Sciatic nerve (tissue), 2 donors: ENCODE measurements at places on chromosomes 5 and 9.

DNA sequence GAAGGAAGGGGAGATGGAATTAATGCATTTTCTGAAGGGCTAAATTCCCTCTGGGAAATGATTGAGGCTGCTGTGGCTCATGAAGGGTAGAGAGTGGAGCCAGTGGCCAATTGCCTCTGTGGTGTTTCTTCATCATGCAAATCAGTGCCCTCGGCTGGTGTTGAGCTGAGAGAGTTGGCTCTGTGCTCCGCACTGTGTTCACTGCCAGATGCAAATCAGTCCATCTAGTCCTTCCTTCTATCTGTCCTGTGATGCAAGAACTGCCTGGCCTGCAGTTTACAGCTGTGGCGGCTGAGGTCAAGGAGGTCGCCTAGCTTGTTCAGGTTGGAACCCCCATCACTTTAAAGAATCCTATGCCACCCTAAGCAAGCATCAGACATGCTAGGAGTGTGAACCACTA, 6.0 kb downstream of the TMEM171 start:
- no peak for DNase-seq

- no peak for DNase-seq
Measured at GRCh38 chr5:8521991-8522390, 653.0 kb downstream of the MTRR start.

DNA sequence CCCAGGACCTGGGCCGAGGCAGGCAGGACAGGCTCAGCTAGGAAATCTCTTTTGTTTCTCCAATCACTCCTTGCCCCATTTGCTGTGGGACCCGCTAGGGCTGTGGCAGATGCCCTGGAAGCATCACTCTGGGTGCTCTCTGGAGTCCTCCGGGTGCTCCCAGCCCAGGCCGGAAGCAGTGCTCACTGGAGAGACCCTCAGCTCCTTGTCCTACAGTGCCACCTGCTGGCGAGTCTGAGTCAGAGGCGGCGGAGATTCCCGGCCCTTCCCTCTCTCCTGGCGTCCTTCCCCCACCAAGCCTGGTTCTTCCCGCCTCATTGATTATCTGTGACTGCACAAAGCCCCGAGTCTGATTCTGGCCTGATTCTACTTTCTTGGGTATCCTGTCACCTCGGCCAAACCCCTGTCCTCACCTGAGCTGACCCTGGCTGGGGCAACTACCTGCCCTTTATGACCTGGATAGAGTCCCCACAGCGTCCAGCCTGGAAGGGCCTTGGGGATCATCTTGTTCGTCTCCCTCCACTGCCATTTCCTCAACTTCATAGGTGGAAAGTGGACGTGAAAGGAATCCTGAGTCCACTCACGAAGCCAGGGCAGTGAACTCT, 7.3 kb upstream of the BARHL1 start:
- peak; percentile 79 for DNase-seq

GRCh38 chr9:27626244-27627187, 53.2 kb upstream of the C9orf72 start:
- no peak for DNase-seq

DNA sequence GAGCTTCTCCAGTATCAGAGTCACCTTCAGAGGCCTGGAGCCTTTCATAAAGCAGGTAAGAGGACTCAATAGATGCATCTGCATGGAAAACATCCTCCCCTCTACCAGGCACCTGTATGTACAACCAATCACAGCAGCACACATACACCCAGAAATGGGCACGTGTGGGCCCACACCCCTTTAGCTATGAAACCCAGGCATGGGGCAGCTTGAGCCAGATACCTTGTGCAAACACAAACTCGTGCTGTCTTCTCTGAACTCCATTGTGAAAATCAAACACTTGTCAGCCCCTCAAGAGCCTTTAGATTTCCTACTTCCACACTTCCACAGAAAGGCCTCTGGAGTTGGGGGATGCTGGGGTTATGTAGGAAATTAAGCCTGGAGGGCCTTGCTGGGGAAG, 1.1 kb upstream of the CSF2 start:
- no peak for DNase-seq

GRCh38 chr5:180591311-180591887, at the start of gene SCGB3A1:
SCGB3A1 (minus strand) TSS chr5:180591499; CDS start chr5:180591462, 37 bp downstream.
- peak; percentile 54 for DNase-seq

DNA sequence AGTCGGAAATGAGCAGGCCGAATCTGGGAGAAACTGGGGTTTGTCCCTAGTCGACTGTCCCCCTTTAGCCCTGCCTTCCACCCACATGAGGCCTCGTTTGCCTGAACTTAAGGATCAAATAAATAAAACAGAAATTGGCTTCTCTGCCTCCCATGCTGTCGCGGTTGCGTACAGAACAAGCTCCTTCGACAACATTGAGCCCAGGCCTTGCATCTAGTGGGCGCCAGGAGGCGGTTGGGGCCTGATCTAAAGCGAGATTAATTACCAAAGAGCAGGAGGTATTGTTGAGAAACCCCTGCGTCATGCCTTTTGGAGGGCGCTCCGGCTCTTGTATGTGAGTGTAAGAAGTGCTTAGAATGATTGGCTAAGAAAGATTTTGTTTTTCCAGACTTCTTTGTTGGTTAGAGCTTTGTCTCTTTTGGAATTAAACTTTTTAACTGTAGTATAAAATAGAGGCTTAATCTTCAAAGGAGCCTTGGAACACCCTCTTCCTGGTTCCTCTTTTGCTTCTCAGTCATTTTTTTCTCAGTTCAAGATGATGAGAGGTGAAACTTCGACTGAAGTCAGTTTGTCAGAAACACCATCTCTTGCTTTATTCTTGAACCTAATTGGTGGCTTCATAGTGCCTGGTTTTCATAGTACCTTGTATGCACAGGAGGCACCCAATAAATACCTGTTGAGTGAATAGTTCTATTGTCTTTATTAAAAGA, 828 bp downstream of the ATP6V0E1 start:
- peak; percentile 79 for DNase-seq

- no peak for DNase-seq
Measured at GRCh38 chr9:131670247-131671132, 69.4 kb downstream of the RAPGEF1 start.

- no peak for DNase-seq
Measured at GRCh38 chr5:84059672-84060071, 325.0 kb downstream of the EDIL3 start.

- DNase-seq = no peak
Measured at GRCh38 chr9:93574900-93575795, 1.2 kb upstream of the PHF2 start.

- no peak for DNase-seq
Measured at GRCh38 chr9:20289423-20290010, 332.8 kb downstream of the MLLT3 start.

DNA sequence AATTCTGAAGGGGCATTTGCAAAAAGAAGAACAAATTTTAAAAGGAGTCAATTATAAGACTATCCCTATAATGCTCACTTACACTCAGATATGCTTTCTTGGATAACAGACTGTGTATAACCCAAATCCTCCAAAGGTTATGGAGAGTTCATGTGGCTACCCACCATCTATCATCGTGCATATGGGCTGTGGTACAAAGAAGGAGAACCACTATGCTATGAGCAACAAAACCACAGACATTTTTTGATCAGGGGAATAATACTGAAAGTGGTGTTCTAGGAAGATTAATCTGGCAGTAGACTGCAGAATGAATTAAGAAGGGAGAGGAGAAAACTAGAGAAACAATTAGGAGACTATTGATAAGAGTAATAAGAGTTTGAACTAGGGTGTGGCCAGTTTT, 16.8 kb downstream of the NR3C1 start:
- no peak for DNase-seq

GRCh38 chr5:98774192-98775033, 950 bp downstream of the RGMB start:
- peak; percentile 74 for DNase-seq

DNA sequence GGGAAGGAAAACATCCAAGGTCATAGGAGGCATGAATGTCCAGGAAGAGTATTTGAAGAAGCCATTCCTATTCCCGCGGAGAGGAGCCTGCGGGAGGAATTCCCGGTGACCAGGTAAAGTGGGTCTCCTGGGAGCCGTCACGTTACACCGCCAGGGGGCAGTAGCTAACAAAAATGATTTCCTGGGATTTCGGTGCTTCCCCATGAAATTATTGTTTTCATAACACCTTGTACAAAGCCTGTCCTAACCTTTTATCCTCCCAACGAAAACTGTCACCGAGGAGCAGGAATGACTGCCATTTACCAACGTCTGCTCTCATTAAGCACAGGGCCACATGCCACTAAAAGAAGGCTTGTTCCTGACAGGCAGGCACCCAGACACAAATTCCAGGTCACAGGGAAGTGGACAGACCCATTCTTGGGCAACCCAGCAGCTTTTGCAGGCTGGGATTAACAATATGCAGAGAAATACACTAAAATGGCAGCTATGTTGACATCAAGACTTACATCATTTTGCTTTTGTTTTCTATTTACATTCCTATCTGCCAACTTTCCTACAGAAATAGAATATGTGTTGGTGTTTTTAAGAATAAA, 41.2 kb upstream of the CTSL start:
- DNase-seq = no peak

DNA sequence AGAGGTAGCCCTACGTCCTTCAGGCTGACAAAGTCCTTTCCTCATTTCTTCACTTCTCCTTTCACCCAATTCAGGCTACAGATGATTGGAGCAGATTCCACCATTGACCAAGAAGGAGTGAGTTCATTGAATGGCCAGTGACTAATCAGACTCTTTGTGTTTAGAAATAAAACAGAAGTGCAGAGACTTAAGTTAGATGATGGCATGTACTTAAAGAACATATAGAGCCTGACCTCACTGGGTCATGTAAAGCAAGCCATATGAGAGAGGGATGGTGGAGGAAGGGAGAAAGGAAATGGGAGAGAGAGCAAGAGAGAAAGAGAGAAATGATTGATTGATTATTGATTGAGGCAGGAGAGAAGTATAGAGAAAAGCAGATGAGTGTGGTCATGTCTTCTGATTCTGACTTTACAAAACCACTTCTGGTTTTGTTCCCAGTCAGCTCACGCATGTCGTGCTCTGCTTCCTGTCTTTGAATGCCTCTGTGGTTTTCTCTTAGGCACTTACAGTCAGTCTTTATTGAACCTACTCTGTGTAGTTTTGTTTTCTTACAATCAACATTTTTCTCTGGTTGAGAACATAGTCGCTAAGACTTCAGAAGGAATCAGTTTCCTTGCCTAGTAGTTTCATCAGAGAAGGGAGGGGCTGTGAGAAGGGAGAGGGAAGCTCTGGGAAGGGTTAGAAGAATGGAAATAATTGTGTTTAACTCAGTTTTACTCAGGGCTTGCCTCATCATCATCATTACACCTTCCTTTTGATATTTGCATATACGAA, 149.2 kb upstream of the KLF9 start:
- DNase-seq = no peak

GRCh38 chr9:126925876-126926275, 11.3 kb downstream of the RALGPS1 start:
- DNase-seq = no peak

DNA sequence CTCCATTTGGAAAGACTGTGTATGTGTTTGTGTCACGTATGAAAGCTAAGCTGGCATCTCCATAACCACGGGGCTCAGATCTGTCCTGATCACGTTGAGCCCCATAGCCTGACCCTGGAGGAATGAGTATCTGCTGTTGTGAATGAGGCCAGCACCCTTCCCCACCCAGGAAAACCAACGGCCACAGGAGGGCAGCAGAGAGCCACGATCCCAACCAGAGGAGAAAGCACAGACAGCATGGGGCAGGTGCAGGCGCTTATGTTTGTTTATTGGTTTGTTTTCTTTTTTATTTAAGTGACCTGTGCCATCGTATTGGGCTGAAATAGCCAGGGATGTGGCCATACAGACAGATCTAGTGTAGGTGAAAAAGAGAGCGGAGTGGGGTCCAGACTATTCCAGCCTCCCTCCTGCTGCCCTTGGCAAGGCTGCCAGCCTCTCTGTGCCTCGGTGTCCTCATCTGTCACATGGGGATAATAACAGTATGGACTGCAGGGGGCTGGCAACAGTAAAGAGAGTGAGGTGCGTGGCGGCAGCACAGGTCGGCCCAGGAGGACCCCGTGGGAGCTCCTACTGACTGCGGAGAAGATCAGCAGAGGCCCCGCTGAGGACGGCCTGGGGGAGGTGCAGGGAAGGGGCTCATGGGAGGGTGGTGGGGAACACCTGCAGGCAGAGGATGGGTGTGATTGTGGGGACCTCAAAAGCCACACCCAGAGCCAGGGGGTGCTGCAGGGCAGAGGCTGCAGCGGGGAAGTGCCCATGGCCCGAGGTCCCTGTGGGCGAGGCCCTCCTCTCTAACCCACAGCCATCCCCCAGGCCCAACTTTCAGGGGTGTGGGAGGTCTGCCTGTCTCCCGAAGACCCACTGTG, 12.1 kb downstream of the OR2V2 start:
- peak; percentile 95 for DNase-seq

- DNase-seq = no peak
Measured at GRCh38 chr5:115295777-115296123, 704 bp downstream of the CCDC112 start.

- DNase-seq = no peak
Measured at GRCh38 chr9:18429070-18429469, 44.9 kb upstream of the ADAMTSL1 start.

GRCh38 chr9:12318732-12319685, 374.2 kb upstream of the TYRP1 start:
- no peak for DNase-seq

GRCh38 chr9:77816641-77817341, 168.7 kb upstream of the GNA14 start:
- DNase-seq = no peak
